ENCODE measurements at places on chromosomes 3 and 15.

DNA sequence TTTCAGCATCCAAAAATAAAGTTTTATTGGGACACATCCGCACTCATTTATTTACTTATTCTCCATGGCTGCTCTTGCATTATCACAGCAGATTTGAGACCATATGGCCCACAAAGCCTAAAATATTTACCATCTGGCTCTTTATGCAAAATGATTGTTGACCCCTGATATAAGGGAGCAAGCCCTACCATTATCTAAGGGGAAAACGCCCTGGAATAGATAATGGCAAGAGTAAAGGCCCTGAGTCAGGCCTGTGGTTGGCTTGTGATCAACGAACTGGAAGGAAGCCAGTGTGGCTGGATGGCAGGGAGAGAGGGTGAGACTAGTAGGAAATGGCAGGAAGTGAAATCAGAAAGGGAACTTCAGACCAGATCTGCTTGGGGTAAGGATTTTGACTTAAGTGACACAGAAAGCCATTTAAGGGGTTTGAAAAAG is 24.6 kb upstream of the DMXL2 start:
- peak; percentile 13 for DNase-seq

DNA sequence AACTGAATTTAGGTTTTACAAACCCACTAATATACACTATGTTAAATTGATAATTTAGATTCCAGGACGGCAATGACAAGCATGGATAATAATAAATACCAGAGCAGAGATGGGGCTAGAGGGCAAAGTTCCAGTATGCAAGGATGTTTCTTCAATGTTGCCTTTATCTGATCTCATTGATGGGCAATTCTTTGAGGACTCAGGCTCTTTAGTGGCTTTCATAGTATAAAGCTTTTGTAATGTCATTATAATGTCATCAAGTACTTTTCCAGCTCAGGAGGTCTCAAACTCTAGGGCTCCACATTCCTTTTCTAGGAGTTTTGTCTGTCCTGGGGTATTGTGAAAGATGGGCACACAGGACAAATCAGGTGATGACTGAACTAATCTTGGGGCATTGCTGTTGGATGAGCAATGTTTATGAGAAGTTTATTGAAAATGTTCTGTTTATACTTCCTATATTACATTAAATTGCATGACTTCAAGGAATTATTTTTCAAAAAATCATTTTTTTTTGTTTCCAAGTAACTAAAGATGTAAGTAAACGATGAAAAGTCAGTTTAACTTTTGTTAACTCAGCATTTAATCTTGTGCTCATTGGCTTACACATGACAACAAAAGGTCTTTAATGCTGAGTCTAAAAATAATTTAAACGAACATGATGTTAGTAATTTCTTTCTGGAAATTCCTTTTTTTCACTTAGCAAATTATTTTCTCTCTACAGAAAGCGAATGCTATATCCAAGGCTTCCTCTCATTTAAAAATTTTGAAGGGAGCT is 116.4 kb downstream of the OXSM start:
- no peak for DNase-seq

DNA sequence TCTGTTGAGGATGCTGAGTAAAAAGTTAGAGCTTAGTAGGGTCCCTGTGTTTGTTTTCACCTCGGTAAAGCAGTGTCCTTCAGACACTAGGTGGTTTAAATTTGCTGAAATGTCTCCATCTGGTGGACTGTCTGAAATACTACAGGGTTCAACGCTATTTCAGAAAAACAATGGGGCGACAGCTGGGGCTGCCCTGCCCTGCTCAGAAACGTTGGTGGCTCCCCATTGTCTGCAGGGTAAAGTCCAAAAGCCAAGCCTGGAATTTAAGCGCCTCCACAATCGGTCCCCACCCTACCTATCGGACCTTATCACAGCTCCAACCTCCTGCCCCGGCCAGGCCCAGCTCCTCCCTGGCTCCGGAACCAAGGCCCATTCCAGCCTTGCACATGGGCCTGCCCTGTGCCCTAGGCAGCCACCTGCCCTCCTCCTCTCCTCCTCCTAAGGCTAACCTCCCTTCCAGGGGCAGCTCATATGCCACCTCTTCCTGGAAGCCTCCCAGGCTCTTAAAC is 4.3 kb upstream of the TSEN2 start:
- DNase-seq = no peak

DNA sequence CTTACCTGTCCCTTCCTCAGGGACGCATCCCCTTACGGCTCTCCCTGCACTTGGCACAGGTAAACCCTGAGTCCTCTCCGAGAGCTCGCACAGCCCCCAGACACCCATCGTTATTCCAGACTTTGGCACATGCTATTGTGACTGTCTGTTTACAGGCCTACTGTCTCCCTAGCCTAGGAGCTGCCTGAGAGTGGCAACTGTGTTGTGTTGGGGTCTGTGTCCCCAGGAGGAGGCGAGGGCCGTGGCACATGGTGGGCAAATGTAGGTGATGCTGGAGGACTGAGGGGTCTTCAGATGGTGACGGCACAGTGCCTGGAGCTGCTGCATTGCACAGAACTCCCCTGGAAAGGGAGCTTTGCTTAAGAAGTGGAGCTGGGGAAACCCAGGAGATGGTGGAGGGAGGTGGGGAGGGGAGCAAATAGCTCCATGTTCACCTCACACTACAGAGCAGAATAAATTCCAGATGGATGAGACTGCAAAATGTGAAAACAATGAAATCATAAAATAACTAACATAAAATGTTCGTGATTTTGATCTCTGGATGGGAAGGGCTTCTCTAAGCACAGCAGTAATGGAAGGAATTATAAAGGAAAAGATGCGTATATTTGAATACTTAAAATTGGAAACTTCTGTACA is 96.5 kb downstream of the SMAD6 start:
- no peak for DNase-seq

GRCh38 chr3:114206342-114206741 is 27.5 kb upstream of the DRD3 start:
- no peak for DNase-seq

DNA sequence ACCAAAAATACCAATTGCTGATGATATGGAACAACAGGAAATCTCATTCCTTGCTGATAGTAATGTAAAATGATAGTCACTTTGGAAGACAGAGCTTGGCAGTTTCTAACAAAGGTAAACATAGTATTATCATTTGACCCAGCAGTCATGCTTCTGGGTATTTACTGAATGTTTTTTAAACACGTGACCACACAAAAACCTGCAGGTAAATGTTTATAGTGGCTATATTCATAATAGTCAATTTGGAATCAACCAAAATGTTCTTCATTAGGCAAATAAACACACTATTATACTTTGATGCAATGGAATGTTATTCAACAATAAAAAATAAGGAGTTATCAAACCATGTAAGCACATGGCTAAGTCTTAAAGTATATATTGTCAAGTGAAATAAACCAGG is 24.1 kb upstream of the GOLGA8A start:
- no peak for DNase-seq

DNA sequence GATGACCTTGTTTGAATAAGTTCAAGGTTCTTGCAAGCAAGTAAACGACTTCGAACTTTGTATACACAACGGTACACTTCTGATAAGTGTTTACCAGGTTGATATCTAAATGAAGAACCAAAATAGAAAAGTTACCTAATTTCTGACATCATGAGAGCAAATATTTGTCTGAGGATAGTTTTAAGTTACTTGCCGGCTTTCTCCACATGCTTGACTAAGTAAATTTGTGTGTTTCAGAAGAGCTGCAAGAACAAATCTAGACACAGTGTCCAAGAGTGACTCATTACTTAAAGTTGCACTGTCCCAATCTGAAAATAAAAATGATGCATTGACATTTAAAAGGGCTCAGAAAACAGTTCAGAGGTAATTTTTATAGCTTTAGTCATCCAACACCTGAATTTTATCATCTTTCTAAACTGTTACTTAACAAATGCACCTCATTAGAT is 115.1 kb downstream of the HERC1 start:
- peak; percentile 46 for DNase-seq

- DNase-seq = no peak
These were observed 74.3 kb downstream of the ABTB1 start for GRCh38 chr3:127747066-127747465.

DNA sequence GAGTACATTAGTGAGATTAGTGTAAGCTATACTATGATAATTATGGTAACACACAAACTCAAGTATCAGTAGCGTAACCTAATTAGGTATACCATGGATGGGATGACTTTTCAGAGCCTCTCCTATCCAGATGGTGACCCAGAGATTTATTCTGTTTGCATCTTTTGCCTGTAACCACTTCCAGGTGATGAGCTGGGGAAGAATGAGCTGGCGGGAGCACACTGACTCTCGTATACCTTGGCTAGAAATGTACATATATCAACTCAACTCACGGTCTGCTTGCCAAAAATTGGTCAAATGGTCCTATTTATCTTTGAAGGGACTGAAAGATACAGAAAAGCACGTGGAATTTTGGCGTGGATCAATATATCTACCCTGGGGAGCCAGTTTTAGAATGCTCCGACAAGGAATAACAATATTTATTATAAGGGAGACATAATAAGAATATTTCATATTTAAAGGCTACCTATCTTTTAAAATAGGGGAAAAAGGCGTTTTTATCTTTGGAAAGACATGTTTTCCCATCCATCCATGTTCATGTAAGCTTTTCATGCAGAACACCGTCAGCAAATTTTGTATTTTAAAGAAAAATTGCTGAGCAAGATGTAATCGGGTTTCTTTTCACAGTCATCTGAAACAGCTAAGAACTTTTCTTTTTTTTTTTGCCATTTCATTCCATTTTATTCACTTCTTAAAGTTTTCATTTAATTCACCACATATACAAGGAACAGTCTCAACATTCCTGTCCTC is 502.6 kb upstream of the CBLB start:
- DNase-seq = no peak

DNA sequence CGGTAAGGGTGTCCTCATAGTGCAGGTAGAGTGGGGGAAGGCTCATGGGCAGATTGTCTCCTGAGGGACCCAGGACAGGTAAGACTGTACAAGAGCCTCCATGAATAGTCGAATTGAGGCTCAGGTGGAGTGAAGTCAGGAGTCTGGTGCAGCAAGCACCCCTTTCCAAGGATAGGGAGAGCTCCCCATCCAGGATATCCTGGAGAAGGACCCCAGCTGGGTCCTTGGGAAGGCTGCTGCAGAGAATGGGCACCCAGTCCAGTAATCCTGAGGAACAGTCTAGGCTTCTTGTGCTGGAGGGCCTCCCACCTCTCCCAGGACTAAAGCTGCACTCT is 592 bp downstream of the DUOXA2 start:
- DNase-seq = no peak

GRCh38 chr3:30655187-30655812 is 48.9 kb downstream of the TGFBR2 start:
- no peak for DNase-seq

DNA sequence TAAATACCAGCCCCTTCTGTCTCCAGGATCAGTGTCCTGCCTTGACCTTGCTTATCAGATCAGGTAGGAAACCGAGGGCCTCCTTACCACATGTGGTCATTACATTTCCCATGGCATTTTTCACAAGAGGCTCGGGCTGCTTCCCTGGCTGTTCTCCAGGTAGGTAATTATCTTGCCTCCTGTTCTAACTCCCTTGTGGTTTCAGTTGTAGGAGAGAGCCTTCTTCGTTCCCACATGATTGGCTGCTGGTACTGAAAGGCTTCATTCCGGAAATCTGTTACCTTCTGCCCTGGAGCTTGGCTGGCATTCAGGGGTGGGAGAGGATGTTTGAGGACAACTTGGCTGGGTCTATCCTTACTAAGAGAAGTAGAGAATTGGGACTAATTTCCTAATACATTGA is 46.8 kb upstream of the RORA start:
- no peak for DNase-seq

- no peak for DNase-seq
These were observed 667.4 kb downstream of the NTRK3 start for GRCh38 chr15:87589134-87589533.

- DNase-seq = no peak
These were observed 18.2 kb downstream of the PLOD2 start for GRCh38 chr3:146142757-146143156.

- no peak for DNase-seq
These were observed 107.4 kb upstream of the GRM7 start for GRCh38 chr3:6753536-6753935.

DNA sequence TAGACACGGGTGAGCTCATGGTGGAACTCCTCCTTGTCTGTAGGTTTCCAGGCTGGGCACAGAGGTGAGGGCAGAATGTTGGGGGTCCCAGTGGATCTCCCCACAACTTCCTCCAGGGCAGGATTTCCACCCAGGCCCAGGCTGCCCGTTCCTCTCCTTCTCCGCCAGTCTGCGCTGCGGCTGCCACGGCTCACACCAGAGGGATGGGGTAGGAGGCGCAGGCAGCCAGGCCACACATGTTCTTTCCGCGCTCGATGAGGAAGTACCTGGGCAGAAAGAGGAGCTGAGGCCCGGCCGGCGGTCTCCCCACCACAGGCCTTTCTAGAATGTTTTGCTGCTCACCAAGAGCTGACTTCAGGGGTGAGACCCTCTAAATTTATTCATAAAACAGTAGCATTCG is 22.9 kb downstream of the CTSH start:
- DNase-seq = no peak

DNA sequence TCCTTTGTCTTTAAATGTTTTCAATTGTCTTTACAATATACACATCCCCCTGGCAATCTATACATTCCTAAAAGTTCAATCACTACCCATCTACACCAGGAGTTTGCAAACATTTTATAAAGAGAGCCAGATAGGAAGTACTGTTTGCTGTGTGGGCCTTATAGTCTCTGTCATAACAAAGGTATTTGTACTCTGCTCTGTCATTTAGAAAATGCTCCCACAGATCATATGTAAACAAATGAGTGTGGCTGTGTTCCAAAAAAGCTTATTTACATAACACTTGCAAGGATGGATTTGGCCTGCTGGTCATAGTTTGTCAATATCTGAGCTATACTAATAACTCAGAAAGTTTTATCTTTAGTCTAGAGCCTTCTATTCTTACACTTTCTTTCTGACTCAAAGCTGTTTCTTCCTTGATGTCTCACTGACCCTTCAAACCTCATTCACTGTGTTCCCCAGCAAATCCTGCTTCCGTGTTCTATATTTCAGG is 511.9 kb downstream of the GBE1 start:
- peak; percentile 63 for DNase-seq

- no peak for DNase-seq
These were observed 271.2 kb upstream of the CTDSPL start for GRCh38 chr3:37590328-37591079.

- DNase-seq = no peak
These were observed 2.7 kb downstream of the CDV3 start for GRCh38 chr3:133576169-133576568.

DNA sequence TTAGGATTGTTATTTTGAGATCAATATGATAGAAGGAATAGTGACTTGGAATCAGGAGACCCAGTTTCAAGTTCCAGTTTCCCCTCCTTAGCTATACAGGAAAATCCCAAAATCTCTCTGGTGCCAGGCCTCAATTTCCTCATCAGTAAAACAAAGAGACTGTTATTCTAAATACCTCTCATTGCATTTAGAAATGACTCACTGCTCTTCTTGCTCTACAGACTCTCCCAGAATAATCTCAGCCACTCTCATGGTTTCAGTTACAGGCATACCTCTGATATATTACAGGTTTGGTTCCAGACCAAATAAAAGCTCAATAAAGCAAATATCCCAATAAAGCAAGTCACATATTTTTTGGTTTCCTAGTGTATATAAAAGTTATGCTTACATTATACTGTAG is 28.3 kb downstream of the IMPG2 start:
- no peak for DNase-seq

- DNase-seq = no peak
These were observed 137.9 kb downstream of the XXYLT1 start for GRCh38 chr3:195133013-195133412.
